Stimulated activated CD8-positive, alpha-beta memory T cell treated with anti-CD3 and anti-CD28 coated beads, Interleukin-7, amount 100 ng/mL, for 24 hours (primary cell): ENCODE measurements at places on chromosomes 6 and 20.

- no peak for DNase-seq
Observed at GRCh38 chr6:137764464-137764863, 102.6 kb upstream of the TNFAIP3 start.

DNA sequence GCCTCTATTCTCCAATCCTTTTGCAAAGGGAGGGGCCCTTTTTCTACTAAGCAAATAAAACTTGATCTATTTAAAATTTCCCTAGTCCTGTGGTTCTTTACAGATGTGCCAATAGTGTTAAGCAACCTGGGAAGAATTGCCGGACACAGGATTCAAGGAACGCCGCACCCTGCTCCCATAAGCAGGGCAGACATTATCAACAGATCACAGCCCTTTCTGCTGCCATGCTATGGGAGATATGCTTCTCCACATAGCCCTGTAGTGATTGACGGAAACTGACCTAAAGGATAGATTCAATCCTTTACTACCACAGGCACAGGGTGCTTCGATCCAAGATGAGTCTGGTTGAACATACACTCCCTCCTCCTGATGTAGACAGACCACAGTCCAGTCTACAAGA is 118.4 kb upstream of the TRAF3IP2 start:
- no peak for DNase-seq

DNA sequence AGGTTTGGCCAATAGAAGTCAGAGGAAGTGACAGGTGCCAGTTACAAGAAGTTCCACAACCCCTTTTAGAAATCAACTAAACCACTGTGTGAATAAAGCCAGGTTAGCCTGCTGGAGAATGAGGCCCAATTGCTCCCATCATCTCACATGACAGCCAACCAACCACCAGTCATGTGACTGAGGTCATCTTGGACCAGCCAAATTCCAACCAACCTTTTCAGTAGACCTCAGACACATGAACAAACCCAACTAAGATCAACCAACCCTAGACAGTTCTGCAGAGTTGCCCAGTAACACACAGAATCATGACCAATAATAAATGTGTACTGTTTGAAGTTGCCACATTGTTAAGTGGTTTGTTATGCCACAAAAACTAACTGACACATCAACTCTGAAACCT is 44.6 kb upstream of the GGTLC1 start:
- DNase-seq: no peak

DNA sequence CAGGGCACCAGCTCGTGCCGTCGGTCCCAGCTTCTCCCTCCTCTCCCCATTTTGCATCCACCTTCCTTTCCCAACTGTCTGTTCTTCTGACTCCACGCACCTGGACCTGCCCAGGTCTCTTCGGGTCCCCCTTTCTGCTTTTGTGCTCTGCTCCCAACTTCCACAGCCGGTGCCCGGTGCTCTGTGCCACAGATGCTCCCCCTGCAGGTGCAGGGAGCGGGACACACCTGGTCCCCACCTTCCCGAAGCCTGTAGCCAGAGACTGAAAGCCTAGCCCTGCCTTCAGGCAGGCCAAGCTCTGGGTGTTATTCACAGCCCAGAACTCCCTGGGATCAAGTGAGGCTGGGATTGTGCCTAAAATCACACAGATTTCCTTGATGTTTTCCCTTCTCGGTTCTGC is 24.6 kb upstream of the BMP7 start:
- no peak for DNase-seq

- no peak for DNase-seq
Observed at GRCh38 chr6:100658486-100658885, 193.8 kb upstream of the SIM1 start.

GRCh38 chr20:25533920-25534700 is 51.2 kb downstream of the NINL start:
- DNase-seq: no peak

- no peak for DNase-seq
Observed at GRCh38 chr20:57075181-57075580, 191.3 kb downstream of the BMP7 start.
